Uterus (tissue), 4 donors: ENCODE measurements at places on chromosomes 1 and 21. TPM values are rescaled to one million over a fixed set of nuclear protein-coding genes. Genes with fewer than 3 reads are reported as not detected.
A peak's percentile ranks its signal among the peaks of the same experiment; 100 is the strongest.

GRCh38 chr1:202010180-202011015 lies at the start of gene ELF3:
Gene ELF3 (plus strand): TSS chr1:202010587. CDS start chr1:202011137, 550 bp downstream.
- no peak for DNase-seq

GRCh38 chr21:25297117-25297516 lies 310.2 kb downstream of the MRPL39 start:
- DNase-seq: no peak

OTUD7B gene
- total RNA-seq: 9.7 TPM

C1orf105 gene
- not detected for total RNA-seq

DNA sequence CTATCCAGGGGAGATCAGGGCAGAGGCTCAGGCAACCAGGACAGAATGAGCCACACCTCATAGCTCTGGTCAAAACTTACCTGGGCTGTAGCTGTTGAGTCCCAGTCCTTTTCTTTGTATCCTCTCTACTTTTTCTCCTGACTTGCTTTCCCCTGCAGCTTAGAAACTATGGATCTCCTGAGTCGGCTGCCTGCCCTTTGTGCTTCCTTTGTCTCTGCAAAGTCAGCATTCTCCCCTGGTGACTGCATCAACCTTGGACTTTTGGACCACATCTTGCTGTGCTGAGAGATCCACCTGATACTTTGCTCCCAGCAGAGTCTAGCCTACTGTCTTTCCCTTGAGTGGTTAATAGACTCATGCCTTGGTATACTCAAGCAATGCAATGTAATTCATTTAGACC lies 353.3 kb downstream of the SIPA1L2 start:
- no peak for DNase-seq

GRCh38 chr1:200415789-200416593 lies 6.2 kb upstream of the ZNF281 start:
- peak; percentile 69 for DNase-seq

WNT9A gene
- 4.4 TPM for total RNA-seq

DNA sequence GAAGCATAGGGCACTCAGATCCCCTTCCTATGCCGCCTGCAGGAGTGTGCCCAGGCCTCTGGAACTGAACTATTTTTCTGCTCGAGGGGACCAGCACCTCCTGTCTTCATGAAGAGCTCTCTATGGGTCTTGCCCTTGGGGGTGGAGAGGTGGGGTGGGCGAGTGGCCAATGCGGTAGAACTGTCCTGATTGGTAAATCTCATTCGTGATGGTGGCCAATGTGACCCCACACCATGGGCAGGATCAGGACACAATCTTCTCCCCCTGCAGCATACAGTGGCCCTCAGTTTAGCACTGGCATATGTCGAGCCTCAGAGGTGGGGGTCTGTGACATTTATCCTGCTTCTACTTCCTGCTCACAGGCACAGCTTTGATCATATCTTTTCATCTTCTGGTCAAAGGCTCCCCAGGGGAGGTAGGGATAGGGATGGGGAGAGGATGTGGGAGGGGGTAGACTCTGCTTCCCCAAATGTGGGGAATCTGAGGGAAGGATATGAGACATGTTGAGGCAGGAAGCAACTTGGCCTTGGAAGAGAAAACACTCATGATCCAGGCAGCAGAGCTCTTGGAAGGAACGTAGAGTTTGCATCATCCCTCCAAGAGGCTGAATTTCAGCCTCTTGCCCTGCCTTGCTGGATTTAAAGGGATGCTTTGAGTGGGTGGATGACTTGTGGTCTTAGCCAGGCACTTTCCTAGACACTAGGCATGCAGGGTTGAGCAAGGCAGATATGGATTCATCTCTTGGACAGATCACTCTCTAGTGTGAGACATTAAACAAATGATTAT lies 81.8 kb downstream of the LAMC2 start:
- no peak for DNase-seq

DNA sequence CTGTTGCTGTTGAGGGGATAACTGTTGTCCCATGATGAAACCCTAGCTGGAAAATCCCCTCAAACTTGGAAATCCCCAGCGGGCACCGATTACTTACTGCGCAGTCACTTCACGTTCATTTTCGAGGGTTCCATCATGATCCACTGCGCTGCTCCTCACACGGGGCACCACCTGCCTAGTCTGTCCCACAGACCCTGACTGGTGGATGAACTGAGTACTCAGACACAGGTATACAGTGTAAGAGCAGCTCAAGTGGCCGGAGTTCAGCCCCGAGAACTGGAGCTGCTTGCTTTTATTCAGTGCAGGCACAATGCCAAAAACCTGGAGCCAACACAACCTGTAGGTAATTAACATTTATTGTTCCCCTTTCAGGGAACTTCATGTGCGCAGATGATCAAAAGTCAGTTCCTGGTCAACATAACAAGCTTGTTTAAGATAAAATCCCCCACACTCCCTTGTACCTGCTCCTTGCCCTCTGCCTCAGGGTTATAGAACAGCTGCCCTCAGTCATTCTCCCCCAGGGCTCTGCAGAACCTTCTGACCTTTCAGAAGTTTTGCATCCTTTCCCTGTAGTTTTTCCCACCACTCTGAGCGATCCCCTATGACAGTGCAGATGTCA lies 46.5 kb upstream of the PRELP start:
- no peak for DNase-seq

SFN gene
- not detected for total RNA-seq

DNA sequence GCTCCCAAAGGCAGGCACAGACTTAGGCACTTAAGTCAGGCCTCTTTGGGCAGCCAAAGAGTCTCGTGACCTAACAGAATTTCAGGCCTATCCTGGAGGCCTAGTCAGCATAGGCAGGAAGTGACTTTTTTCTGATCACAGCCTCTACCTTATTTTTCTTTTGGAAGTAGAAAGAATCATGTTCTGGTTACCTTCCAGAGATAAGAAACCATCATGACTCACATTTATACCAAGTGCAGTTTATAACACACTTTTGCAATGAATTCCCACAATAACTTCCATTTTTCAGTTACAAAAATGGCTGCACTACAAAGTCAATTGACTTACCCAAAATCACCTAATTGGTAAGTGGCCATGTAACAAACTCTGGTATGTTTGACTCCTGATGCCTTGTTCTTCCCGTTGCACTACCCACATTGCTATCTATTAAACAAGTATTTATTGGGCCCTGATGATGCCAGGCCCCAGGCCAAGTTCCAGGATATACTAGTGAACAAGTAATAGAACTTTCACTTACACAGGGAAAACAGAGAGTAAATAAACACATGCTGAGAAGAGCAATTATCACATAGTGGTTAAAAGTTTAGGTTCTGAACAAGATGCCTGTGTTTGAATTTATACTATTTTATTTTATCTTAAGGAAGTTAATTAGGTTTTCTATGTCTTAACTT lies 74.3 kb downstream of the SH3GLB1 start:
- DNase-seq: no peak

CELA2B gene
- total RNA-seq: not detected

DNA sequence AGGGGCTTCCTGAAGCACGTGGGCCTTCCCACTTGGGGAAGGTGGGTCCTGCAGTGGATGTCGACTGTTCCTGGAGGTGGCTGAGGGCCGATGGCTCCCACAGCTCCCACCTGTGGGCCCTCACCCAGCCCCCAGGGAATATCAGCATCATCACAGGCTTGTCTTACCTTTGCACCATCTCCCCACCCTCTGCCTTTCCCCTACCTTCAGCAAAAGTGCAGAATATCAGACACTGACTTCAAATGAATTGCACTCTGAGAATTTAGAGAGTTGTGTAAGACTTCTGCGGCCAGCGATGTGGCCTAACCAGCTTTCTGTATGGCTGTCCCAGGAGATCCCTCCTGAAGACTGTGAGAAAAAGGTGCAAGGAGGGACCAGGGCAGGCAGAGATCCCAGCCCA lies 105.4 kb downstream of the PRDM2 start:
- no peak for DNase-seq

GRCh38 chr1:205438213-205439158 lies 16.6 kb upstream of the LEMD1 start:
- DNase-seq: peak; percentile 84

- DNase-seq: peak; percentile 8
These were observed 73.4 kb upstream of the EDN2 start for GRCh38 chr1:41557751-41558455.

DNA sequence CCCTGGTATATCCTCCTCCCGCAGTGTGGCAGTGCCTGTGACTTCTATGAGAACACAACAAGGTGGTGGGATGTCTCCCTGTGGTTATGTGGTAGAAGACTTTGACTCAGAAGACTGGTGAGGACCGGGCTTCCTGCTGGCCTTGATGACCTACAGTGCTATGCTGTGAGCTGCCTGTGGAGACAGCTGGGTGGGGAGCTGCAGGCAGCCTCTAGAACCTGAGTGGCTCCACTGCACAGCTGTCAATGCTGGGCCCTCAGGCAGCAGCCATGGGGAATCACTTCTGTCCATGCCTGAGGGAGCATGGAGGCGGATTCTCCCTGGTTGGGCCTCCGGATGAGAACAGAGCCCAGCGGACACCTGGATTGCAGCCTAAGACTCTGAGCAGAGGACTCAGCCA lies 14.9 kb downstream of the SLC1A7 start:
- DNase-seq: peak; percentile 14

LMO4 gene
- total RNA-seq: 73.8 TPM

CACHD1 gene
- total RNA-seq: 28.2 TPM

DNA sequence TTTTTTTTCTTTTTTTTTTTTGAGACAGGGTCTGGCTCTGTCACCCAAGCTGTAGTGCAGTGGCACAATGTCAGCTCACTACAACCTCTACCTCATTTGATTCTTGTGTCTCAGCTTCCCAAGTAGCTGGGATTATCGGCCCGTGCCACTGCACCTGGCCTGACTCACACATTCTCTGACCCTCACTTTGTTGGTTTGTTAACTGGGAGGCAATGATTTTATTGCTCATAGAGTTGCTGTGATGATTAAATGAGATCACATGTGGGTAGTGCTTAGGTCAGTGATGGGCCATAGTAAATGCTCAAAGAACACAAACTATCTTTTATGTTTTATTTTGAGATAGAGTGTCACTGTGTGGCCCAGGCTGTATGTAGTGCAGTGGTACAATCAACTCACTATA lies 47.3 kb upstream of the SSBP3 start:
- no peak for DNase-seq

DNA sequence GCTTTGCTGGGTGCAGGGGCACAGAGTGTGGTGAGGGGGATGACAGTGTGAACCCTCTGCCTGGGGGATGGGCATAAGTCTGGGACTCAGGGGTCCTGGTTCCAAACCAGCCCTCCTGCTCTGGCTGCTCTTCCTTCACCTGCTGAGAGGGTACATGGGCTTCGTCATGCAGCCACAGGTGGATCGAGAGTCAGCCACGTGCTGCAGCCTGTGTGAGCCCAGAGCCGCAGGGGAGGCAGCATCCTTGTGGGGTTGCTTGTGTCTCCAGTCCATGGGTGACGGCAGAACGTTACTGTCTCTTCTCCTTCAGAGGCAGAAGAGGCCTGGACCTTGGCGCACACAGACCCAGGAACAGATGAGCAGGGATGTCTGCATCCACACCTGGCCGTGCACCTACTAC lies 12.1 kb downstream of the SNAP47 start:
- no peak for DNase-seq

GRCh38 chr1:7566417-7567375 lies 204.4 kb upstream of the VAMP3 start:
- DNase-seq: no peak

ROR1 gene
- total RNA-seq: 37.6 TPM
